EH (cell line): ENCODE measurements at places on chromosomes 13 and 19.

- no peak for DNase-seq
Observed at GRCh38 chr13:39379118-39379517, 223.9 kb downstream of the LHFPL6 start.

- DNase-seq, result no peak
Observed at GRCh38 chr13:47896546-47896945, 104.5 kb downstream of the SUCLA2 start.

DNA sequence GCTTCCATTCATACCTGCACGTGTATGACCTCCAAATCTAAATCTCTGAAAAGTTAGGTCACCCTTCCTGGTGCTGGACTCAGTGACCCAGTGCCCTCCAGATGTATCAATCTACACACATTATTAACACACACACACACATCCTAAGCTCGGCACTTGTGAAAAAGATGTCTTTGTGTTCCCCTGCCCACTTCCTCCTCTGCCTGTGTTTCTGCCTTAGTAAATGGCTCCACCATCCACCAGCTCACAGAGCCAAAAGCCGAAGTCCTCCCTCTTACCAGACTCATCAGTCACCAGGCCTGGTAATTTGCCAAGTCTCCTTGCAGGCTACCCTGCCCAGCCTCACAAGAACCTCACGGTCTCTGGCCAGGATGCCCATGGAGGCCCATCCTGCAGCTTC lies 131.5 kb downstream of the SHISA2 start:
- no peak for DNase-seq

DNA sequence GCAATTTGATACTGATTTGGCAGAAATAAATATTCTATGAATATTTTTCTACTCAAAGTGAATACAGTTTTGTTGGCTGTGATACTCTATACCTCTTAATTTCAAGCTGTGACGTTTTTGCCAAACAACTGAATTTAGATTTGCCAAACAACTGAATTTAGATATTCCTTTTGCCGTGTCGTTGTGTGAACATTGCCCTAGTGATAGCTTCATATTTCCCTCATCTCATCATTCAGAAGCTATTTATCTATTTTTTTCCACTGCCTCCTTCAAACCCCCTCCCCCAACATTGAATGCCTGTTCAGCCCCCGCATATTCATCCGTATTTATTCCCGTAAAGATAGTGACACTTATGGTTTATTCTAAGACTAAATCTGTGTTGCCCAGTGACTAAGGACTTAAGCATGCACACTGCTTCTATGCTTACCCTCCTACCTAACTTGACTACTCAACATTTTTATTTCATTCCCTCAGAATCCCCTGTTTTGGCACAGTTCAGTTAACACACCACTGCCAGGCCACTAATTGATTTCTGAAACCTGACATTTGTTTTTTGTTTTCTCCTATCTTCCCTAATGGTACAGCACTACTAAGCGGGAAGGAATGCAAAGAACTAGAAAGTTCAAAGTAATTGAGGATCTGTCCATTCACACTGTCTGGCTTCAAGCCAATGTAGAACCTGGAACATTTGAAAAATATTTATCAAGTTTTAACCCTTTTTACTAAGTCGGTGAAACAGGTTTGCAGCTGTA lies 2.8 kb upstream of the KLF5 start:
- DNase-seq, result peak; percentile 84
